ENCODE measurements at places on chromosomes 2 and 18. TPM values are rescaled to one million over a fixed set of nuclear protein-coding genes. Genes with fewer than 3 reads are reported as not detected.

PLGLB2 gene
- total RNA-seq: 1.8 TPM

NOSTRIN gene
- 0.22 TPM for total RNA-seq

SCN2A gene
- total RNA-seq: under 0.01 TPM

TMEM198 gene
- under 0.01 TPM for total RNA-seq

RIT2 gene
- total RNA-seq: not detected

LBX2 gene
- total RNA-seq: 0.09 TPM

CASP10 gene
- total RNA-seq: 36.3 TPM

CFAP53 gene
- total RNA-seq: under 0.01 TPM

SCN3A gene
- 0.69 TPM for total RNA-seq

TXNDC2 gene
- not detected for total RNA-seq

MSH6 gene
- 25.5 TPM for total RNA-seq

CD226 gene
- total RNA-seq: 1.5 TPM

VWC2L gene
- total RNA-seq: not detected

ANO7 gene
- total RNA-seq: 1.2 TPM

OXER1 gene
- total RNA-seq: not detected

PSMG2 gene
- total RNA-seq: 67.5 TPM

IL36G gene
- total RNA-seq: not detected

ARHGAP25 gene
- 15.0 TPM for total RNA-seq

All from dermis lymphatic vessel endothelial cell (primary cell).